ENCODE measurements at places on chromosomes 13 and 19.

- no peak for DNase-seq
These were observed 977 bp upstream of the SLC1A5 start for GRCh38 chr19:46789371-46789770.

DNA sequence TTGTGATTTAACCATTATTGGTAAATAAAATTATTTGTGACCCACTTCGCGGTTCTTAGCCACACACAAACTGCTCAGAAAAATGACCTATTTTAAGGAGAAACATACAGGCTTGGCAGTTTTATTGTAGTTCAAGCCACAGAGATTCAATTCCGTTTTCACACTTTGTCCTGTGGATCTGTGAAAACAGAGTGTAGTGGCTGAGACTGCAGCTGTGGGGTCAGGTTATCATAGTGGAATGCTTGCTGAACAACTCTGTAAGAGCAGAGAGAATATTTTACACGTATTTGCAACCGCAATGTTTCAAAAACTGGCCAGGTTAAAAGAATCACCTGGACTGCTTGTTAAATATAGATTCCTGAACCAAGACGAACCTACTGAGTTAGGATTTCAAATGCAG lies 292.5 kb downstream of the GPC5 start:
- no peak for DNase-seq

GRCh38 chr19:35774274-35775045 lies 904 bp upstream of the ARHGAP33 start:
- no peak for DNase-seq

DNA sequence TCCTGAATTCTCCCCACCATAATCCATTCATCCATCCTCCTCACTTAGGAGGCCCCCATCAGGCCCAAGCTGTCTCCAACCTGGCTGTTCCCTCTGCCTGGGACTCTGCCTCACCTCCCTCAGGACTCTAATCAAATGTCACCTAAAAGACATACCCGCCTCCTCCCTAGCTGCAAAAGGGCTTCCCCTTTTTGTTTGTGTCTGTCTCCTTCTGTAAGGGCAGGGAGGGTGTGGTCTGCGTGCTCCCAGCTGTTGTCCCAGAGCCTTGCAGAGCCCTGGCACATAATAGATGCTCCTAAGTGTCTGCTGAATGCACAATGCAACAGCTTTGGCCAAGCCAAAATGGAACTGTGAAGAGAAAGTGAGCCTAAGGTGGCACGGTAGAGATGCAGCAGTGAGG lies 4.4 kb downstream of the TRIR start:
- no peak for DNase-seq

GRCh38 chr19:5251096-5252065 lies 89.2 kb downstream of the PTPRS start:
- DNase-seq: no peak

- DNase-seq: no peak
These were observed 140.9 kb downstream of the TBC1D4 start for GRCh38 chr13:75341028-75341427.

DNA sequence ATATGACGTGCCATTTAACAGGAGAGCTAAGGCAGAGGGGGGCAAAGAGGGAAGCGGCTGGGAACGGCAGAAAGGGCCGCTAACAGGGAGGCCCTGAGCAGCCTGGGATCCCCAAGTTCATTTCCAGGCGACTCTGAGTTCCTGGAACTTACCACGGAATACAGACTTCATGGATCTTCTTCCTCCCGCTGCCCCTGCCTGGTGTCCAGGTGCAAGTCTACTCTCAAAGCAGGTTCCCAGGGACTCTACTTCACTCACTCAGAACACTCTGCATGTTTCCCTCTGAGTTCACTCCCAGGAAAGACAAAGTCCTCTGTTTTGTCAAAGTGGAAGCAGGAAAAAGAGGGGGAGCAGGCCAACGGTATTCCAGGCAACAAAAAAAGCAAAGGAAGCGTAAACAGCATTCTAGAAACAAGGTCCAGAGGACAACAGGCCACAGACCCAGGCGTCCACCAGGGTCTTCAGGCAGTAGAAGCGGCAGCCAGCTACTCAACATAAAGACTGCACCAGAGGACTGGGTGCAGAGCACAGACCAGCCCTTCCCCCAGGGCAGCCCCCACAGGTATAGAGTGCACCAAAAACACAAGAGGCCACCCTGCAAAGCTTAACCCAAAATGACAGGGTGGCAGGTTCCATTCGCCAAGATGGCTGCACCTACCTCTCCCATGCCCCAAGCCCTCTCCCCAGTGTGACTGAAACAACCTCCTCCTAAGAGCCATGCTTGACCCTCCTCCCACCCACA lies 3.0 kb downstream of the MIER2 start:
- DNase-seq: no peak

GRCh38 chr19:46303691-46304397 lies 7.0 kb downstream of the HIF3A start:
- no peak for DNase-seq

DNA sequence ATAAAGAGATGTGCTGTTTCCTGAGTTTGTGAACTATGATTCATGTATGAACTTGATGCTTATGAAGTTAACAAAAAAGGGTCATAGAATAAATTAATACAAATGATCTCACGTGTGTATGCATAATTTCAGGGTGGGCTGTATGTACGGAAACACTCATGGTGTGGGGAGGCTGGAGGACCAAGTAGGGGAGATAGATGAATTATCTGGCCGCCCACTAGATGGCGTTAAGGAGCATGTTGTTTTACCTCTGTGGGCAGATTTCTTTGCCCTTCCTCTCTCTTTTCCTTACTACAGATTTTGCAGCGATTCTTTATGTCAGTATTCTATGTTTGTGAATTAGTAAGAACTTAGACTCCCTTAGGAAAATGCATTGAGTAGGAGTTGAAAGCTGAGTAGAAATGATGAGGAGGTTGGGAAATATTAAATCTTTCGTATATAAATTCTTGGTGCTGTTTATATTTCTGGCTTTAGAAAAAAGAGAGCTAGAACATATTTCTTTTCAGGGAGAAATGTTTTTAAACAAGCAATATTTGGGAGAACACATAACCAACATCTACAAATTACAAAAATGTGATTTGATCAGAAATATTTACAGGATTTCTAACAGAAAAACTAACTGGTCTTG lies 47.4 kb upstream of the TMTC4 start:
- peak; percentile 61 for DNase-seq

GRCh38 chr19:13068085-13068846 lies 34.4 kb downstream of the LYL1 start:
- no peak for DNase-seq

DNA sequence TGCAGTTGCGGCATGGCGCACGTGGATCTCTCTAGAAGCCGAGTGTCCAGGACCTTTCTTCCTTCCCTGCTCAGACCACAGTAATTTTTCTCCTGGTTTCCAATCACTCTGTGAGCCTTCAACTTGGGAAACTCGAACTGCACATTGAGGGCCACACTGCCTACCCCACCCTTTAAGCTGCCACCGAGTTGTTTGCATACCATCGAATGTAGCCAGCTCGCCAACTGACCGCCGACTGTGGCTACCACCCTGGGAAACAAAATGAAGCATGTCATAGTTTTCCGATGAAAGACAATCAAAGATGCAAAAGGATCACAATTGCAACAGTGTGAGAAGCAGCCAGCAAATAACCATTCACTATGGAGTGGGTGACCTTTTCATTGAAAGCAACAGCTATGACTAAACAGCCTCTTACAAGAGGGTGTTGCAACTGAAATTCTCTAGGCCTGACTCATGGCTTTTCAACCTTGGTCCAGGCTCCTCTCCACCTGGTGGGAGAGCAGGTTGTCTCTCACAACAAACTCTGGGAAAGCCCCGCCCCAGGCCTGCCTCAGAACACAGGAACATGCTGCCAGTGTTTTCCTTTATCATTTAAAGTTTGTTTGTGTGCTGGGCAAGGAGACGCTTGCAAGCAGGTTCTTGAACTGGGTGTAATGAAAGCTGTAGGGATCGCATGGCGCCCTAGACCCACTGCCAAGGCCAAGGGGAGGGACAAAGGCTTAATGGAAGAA lies 141.7 kb upstream of the SERP2 start:
- no peak for DNase-seq

GRCh38 chr13:59538512-59538911 lies 625.2 kb downstream of the DIAPH3 start:
- no peak for DNase-seq

- DNase-seq: peak; percentile 26
These were observed 33.0 kb downstream of the ACTL9 start for GRCh38 chr19:8665468-8666213.

DNA sequence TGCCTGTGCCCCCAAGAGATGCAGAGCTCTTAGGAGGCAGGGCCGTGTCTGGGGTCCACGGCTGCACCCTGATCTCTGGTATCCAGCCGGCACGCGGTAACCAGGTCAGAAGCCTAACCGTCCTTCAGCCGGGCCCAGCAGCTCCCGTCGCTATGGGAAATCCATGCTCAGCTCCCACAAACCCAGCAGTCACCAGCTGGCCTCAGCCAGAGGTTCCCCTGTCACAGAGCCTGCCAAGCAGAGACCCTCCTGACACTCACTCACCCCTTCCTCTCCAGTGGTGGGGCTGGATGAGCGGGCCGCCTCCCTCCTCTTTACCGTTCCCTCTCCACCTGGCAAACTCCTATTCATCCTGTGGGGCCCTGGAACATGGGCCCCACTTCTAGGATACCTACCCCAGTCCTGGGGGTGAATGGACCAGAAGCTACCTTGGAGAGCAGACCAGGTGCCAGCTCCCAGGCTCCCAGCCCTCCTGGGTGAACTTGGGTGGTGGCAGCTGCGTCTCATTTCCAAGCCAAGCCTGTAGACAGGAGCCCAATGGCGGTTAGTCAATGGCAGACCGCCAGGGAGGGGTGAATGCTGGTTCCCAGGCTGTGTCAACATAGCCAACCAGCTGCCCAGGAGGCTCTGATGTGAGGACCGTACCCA lies 21.4 kb upstream of the TCF3 start:
- DNase-seq: no peak

- no peak for DNase-seq
These were observed 26.5 kb downstream of the ZNF607 start for GRCh38 chr19:37692956-37693620.

DNA sequence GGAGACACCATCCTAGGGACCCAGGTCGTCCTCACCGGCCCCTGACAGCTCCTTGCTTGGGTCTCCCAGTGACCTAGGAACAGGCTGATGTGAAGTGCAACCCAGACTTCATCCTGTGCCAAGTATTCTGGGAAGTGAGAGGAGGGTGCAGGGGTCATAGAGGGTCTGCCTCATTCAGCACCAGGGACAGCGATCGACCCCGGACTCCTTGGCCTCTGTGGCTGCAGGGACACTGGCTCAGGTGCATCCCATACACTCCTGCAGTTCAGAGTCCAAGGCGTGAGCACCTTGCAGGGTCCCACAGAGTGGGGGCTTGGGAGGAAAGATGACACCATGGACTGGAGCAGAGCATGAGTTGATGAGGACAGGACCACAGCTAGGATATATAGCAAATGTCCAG lies 10.0 kb upstream of the OR10H2 start:
- DNase-seq: no peak

DNA sequence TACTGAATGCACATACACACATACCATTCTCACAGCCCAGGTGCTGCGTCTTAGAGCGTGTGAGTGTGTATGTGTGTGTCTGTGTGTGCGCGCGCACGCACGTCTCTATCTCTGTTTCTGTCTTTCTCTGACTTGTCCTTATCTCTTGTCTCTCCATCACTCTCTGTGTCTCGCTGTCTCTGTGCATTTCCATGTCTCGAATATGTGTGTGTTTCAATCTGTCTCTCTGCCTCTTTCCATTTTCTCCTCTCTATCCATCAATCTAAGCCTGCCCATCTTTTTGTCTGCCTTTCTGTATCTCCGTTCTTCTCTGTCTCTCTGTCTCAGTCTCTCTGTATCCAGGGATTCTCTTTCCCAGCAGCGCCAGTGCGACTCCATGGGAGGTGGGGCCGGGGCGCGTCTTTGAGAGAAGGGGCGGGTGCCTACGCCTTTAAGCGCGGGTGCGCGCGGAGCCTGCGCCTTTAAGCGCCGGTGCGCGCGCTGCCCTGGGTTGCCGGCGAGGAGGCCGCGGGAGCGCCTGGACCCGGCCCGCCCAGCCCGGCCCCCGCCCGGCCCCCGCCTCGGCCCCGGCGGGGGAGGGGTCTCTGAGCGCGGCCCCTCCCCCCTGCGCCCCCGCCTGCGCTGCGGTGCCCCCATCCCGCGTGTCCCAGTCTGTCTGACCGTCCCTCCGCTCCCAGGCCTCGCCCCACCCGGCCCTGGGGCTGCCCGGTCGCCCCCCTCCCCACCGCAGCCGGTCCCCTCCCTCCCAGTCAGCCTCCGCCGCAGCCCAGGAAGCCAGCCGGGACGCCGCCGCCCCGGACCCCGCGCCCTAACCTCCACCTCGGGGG lies at the start of gene LRFN3:
Gene LRFN3 (plus strand): TSS at position 464 of the 827 bp plus-strand sequence. CDS start 3,052 bp downstream, outside the sequence.
- peak; percentile 70 for DNase-seq

DNA sequence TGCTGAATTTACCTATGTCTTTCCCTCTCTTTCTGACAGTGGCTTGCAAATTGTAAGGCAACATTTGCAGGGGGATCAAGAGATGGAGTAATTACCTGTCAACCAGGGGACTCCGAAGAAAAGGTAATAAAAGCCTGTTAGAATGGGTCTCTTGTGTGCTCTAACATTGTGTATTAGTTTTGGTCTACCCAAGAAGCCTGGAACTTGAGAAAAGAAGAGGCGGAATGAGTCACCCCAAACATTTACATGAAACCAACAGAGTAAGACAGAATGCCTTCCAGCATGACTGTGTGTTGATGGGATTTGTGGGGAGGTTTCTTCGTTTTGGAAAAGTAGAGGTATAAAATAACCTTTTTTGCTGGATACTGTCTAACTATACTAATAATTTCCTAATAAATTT lies 36.7 kb downstream of the ZAR1L start:
- no peak for DNase-seq

GRCh38 chr19:49640113-49640898 lies at the start of gene RRAS:
Gene RRAS (minus strand): TSS chr19:49640143. CDS start chr19:49640098, 45 bp downstream.
- peak; percentile 100 for DNase-seq
